NCI-H2081 treated with DMSO at 0.1 percent for 48 hours (cell line): ENCODE measurements at places on chromosomes 6 and 20.

- no peak for DNase-seq
These were observed 80.0 kb upstream of the FRMD1 start for GRCh38 chr6:168158980-168159349.

DNA sequence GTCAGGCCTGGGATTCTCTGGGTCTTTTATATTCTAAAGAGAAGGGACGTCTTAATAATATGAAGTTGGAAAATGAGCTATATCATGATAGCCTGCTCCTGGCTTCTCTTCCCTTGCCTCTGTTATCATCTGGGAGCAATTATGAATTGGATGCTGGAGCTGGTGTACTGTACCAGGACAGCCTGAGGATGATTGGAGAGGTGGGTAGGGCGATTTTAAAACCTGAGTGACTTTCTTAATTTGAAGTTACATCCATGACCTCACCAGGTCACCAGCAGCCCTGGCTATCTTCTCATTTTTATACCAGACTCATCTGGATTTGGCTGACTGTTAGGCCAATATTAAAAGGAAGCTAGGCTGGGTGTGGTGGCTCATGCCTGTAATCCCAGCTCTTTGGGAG lies 317.6 kb downstream of the CLIC5 start:
- DNase-seq: no peak

DNA sequence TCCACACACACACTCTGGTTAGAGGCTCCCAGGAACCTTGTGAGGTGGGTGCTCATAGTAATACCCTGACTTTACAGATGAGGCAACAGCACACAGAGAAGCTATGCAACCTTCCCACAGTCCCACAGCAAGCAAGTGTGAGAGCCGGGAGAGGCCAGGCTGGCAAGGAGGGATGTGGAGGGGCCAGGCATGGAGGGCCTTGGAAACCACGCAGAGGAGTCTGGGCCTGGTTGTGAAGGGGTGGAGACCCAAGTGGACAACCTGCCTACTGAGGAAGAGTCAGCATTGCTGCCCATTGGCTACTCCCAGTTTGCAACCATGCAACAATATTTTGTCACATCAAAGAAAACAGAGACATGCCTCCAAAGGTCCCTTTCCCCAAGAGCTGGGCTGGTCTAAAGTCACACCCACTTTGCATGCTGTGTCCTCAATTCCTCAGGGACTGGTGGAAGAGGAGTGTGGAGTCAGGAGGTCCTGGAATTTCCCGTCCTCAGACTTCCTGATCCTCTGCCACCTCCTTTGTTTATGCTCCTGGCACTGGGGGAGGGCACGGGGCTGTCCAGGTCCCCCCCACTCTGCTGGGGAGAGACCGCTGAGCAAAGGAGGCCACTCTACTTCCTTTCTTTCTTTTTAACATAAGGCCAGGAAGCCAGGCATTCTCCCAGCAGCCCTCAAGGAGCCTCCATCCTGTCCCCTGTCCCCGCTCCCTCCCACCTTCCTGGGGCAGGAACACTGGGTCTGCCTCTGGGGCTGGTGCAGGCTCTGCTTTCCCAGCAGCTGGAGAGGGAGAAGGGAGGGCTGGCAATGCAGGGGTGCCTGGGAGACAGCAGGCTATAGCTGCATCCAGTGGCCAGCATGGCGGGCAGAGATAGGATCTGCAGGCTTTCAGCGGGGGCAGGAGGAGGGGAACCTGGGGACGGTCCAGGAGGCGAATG lies 68.3 kb downstream of the NOL4L start:
- no peak for DNase-seq

DNA sequence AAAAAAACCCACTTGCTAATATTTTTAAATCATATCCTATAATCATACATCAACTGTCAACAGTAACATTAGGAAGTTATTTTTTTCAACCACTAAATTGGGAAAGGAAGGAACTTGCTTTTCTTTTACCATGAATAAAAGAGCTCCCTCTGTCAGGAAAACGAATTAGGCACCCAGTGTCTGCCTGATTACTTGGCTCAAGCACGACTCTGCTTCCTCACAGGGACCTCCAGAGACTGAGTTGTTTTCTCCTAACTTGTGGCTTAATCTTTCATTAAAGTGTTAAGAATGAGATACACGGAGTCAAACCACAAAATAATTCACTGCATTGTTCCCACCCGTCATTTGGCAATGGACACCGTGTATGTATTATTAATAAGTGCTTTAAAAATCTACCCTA lies 1405.1 kb upstream of the EYS start:
- DNase-seq: no peak

GRCh38 chr6:99711925-99712324 lies 105.3 kb downstream of the PRDM13 start:
- DNase-seq: no peak

DNA sequence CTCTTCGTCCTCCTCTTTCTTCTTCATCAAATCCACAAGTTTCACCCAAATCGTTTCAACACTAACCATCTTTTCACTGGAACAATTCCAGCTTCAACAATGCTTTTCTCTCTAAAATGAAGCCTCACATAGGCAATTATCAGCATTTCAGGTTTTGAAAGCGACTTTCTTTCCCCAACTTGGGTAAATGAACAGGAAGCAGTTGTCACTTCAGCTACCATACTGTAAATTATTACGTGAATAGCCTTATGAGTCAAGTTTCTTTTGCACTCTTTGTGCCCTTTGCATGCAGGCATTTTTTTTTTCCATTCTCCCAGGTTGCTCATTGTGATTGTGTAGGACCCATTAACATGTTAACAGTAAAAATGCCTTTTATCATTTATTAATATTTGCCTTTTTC lies 121.7 kb upstream of the BTBD3 start:
- DNase-seq: no peak

DNA sequence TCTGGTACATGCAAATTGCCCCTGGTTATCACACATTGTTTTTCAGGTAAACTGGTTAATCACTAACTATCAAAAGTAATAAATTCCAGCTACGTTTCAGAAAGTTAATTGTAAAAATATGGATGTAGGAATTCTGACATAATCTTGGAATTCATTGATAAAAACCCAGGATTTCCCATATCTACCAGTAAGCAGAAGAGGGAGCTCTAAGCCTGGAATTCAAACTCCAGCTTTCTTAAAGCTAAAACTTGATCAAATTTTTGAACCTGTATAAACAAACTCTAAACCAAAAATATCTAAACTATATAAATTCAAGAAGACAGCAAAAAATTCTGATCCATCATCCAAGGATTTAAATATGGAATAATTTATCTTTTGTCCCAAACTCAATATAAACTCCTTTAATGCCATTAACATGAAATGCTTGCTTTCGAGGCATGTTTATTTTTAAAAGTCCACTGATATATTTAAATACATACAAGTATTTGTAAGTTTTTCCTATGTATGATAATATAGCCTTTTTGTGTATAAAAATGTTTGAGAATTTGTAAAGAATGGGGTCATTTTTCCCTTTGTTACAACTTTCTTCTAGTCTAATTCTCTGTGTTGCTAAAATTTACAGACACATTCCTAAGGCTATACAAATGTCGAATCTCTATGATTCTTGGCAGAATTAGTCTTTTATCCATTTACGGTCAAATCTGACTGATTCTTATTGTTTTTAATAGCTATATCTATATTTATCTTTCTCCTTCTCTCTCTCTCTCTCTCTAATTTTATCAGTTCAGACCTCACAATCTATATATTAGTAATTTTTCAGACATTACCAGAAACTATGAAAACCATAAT lies 91.4 kb upstream of the RNF217 start:
- DNase-seq: no peak

DNA sequence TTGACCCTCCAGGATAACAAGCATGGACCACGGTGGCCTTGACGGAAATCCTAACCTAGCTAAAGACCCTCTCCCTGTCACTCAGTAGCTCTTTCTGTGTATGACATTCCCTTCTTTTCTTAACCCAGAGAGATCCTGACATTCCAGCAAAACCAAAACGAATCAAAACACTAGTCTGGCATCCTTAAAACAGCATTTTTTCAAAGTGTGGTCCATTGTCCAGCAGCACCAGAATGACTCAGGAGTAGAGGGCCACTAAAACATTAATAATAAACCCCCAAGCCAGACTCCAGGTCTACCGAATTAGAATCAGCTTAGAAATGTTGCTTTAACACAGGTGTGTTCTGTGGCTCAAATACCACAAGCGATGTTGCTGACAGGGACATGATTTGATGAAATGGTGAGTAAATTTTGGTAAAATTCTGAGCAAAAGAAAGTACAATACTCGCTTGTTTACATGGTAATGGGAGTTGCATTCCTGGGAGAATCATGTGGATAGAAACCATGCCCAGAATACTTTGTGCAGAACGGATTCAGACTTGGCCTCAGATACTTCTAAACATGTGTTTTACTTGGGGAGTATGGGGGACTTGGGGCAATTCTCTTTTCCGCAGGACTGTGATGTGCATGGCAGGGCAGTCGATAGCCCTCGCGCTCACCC lies 174.2 kb upstream of the KCNG1 start:
- DNase-seq: no peak

DNA sequence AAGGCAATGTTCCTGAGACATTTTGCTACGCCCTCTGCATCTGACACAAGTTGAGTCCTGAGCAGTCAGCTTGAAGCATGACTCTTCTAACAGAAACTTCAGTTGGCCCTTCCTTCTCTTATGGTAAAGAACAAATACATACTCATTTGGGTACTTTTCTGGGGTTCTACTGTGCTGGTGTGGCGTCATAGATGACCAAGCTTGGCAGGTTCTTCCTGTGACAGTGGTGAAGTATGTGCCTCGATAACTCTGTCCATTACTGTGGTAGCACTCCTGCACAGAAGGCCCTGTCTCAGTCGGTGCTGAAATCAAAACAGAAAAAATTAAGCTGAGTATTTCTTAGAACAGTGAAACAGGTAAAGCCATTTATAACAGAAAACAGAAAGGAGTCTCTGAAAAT lies 152.5 kb downstream of the SLC22A3 start:
- DNase-seq: no peak

- no peak for DNase-seq
These were observed 18.1 kb downstream of the UQCC2 start for GRCh38 chr6:33693186-33694105.

DNA sequence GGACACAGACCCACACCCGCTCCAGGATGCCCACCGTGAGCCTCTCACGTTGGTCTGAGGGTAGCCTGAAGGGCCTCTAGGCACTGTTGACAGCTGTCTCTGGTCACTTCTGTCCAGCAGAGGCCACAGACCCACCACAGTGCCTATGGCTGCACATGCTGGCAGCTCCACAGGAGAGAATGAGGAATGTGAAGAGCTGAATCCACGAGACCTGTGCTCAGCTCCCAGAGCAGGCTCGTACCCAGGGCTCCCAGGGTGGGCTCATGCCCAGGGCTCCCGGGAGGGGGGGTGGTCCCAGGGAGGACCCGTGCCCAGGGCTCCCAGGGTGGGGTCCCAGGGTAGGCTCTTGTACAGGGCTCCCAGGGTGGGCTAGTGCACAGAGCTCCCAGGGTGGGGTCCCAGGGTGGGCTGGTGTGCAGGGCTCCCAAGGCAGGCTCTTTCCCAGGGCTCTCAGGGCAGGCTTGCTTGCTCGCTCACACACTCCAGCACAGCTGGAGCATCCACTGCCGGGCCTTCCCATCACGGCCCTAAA lies 201.0 kb downstream of the SYNDIG1 start:
- DNase-seq: no peak

DNA sequence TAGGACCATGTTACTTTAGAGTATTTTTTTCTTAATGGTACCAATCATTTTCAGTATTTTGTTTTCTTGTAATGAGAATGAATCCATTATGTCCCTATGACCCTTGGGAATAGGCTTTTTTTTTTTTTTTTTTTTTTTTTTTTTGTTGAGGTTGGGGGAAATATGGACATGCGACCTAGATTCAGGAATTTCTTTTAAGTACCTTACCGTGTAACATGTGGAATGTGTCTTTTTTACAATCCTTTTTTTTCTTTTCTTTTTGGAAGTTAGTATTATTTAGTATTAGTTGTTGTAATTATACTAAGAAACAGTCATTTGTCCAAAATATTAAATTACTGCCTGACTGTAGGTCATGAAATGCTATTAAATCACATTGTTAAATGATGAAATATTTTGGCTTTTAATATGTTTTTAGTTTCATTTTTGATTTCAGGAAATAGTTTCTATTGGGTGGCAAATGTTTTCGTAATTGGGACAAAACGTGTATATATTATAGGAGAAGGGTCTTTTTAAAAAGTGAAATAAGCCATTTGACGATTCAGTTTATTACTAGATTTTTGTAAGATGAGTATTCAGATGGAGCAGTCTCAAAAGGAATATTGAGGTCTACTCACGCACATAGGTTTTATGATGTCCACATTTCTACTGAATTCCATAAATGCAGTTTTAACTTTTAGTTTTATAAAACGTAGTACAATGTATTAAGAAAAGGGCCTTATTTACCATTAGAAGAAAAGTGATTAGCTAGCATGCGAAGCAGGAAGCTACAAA lies 4.9 kb downstream of the ARID1B start:
- DNase-seq: no peak
